ENCODE measurements at places on chromosomes 6 and 20.

DNA sequence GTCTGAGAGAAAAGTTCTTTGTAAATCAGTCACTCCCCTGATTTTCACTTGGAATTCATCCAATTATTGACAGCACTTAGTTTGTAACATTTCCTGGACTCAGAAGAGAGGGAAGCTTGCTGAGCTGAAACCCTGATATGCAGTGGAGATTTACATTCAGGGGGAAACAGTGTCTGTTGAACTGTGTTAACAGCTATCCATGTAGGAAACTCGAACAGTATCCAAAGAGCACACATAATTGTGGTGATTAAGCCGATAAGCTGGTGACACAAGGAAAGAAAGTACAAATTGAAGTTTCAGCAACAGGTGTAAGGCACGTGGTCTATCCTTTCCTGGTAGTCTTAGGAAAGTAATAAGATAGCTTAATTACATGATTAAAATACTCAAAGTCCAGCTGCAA lies 78.1 kb upstream of the FLRT3 start:
- no peak for DNase-seq

GRCh38 chr20:41716436-41716835 lies 98.3 kb upstream of the CHD6 start:
- DNase-seq, result no peak

- DNase-seq, result no peak
Measured at GRCh38 chr20:60202046-60202445, 243.8 kb downstream of the CDH26 start.

DNA sequence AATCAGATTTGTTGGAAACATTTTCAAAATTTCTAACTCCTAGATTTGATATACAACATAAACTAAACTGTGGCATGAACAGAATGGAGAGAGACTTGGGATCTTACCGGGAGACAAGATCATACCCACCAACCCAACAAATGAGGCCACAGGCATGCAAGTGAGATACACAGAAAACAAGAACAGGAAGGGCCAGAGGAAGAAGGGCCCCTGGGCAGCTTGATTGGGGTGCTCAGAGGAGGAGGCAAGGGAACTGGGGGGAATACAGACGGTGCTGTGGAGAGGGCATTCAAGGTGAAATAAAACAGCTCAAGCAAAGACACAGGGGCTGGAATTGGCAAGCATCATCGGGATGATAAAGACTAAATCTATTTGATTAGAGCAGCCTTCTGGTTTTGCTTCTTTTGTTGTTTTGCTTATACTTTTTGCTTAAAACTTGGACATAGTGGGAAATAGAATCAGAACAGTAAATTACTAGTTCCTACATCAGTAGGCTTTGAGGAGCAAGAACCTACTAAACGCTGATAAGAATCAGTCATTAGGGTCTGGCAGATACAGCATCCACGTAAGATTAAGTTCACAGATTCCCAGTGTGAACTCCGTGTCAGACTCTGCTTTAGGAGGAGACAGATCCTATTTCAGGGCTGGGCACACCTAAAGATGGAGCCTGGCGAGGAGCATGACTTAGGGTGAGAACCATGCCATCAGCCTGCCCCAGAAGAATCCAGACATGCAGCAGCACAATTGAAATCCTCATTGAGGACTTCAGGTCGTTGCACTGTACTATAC lies 3.5 kb upstream of the RAMACL start:
- DNase-seq, result no peak

- no peak for DNase-seq
Measured at GRCh38 chr6:28142446-28142845, 763 bp downstream of the ZKSCAN8 start.

Measured in stimulated activated CD8-positive, alpha-beta memory T cell treated with anti-CD3 and anti-CD28 coated beads, Interleukin-4, amount 100 ng/mL, for 4 hours (primary cell).